ENCODE measurements at places on chromosomes 1 and 21.

- DNase-seq = peak; percentile 88
Measured at GRCh38 chr1:215566556-215567490, at the start of gene KCTD3. Gene KCTD3, plus strand, starts transcription at chr1:215567304. Its CDS starts 382 bp downstream, at chr1:215567686.

- DNase-seq = no peak
Measured at GRCh38 chr21:43315244-43316137, 111.4 kb downstream of the SIK1 start.

DNA sequence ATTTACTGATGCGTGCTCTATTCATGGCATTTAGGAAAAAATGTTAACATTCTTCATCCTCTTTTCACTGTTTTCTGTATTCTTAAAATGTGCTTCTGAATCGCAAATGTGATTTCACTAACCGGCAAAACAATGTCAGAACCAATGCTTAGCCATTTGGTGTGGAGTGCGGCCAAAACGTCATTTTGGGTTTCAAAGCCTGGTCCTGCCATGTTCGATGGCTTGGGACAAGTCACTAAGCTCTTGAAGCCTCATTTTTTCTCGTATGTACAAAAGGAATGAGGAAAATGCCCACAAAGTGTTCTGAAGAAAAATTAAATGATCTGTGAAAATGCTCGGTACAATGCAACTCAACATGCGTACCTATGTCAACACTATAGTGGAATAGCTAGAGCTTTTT lies 175.3 kb downstream of the APP start:
- DNase-seq = no peak

DNA sequence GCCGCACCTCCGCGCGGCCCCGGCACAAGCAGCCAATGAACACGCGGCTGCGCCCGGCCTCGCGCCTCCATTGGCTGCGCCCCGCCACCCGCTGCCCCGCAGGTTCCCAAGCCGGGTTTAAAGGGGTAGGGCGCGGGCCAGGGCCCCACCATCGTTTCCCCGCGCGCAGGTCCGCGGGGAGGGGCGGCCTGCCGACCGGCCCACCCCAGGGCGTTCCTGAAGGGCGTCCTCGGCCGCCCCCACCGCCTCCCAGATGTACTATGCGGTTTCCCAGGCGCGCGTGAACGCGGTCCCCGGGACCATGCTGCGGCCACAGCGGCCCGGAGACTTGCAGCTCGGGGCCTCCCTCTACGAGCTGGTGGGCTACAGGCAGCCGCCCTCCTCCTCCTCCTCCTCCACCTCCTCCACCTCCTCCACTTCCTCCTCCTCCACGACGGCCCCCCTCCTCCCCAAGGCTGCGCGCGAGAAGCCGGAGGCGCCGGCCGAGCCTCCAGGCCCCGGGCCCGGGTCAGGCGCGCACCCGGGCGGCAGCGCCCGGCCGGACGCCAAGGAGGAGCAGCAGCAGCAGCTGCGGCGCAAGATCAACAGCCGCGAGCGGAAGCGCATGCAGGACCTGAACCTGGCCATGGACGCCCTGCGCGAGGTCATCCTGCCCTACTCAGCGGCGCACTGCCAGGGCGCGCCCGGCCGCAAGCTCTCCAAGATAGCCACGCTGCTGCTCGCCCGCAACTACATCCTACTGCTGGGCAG lies at the start of gene OLIG1:
TSS of gene OLIG1 (plus strand) at position 148 of the 750 bp plus-strand sequence. CDS start at position 254, 106 bp downstream.
- peak; percentile 83 for DNase-seq

DNA sequence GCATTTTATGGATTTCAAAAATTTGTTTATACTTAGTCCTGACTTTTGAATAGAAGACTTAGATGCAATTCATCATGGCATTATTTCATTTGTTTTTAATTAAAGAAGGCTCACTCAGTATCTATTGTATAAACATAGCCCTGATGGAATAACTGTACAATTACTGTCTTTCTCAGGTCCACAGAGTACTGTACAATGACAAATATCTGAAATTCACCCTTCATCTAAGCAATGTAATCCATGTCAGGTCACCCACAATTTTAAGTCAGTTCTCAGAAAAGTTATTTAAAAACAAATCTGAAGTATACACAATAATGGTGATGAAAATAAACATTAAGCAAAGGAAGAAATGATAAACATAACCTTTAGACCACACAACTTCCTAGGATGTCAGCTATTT lies 311.9 kb downstream of the GRIK1 start:
- no peak for DNase-seq

DNA sequence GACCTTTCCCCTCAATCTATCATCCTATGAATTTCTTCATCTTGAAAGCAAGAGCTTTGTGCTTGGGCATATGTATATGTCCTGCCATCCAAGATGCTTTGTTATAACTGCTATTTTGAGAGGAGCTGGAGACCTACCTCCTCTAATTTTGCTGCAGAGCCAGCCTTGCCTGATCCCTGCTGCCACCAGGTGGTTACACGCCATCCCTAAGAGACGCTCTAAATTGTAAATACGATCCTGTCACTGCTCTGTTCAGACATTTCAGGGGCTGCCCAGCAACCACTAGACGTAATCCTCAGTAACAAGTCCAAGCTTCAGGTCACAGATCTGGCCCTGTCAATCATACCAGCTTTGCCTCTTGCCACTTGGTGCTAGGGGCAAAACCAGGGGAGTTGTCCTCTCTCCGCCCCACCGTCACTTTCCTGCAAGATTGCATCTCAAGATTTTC lies 32.9 kb downstream of the GPA33 start:
- DNase-seq = peak; percentile 82

GRCh38 chr1:205792481-205792881 lies 17.2 kb upstream of the RAB29 start:
- no peak for DNase-seq

DNA sequence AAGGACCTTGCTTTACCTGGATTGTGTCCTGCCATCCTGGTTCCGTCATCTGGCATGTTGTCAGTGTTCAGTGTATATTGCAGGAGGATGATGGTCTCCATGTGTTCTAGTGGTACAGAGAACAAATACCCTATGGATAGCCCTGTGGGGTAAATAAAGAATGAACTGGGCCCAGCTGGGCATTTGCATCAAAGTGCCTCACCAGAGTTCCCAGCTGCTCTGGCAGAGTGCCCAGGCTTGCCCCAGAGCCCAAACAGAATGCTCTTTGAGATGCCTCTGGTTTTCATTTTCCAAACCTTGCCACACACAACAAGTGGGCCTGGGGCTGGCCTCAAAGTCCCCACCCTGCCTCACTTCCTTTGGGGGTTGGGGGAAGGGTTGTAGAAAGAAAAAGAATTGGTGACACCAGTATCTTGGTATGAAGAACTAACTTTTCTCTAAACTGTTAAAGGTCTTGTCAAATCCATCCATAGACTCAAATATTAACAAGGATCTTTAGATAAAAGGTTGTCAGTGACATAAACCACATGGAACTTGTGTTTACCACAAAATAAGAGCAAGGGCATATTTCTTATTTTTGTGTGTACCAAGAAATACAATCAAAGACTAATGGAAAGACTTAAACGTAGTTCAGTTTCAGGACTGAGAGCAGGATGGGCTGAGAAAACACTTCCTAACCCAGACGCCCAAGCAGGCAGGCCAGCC lies 82.2 kb downstream of the LMO4 start:
- no peak for DNase-seq

DNA sequence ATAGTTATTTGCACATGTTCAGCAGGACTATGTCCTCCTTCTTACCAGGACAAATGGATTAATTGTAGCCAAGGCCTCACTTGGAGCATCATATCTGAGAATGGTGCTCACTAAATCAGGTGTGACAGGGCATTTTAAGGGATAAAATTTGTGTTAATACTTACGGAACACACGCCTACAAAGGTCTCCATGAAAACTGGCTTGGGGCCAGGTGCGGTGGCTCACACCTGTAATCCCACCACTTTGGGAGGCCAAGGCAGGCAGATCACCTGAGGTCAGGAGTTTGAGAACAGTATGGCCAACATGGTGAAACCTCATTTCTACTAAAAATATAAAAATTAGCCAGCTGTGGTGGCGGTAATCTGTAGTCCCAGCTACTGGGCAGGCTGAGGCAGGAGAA lies 75.1 kb upstream of the CAPZB start:
- no peak for DNase-seq

DNA sequence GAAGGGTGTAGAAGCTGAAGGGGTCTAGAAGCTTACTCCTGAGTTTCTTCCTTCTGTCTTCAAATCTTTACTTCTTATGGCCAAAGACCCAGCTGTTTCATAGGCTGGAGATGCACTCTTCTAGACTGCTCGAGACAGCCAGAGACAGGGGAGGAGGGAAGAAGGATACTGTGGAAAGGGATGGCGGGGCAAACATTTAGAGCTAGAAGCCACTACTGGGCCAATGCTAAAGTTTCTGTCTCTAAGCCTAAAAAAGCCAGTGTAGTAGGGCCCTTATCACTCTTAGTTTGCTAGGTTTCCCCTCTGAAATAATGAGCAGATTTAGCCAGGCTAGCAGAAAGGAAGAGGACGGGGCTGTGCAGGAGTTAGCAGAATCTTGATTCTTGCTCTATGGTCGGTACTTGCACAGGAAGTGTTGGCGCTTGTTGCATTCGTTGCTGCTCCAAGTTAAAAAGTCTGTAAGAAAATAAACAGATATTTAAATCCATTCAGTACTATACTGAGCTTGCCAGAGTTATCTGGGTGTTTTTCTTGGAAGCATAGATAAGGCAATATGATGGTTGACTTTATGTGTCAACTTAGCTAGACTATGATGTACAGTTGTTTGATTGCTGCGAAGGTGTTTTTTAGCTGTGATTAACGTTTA lies 16.9 kb downstream of the REG4 start:
- DNase-seq = no peak

- no peak for DNase-seq
Measured at GRCh38 chr1:184483101-184483683, 96.4 kb downstream of the C1orf21 start.

- no peak for DNase-seq
Measured at GRCh38 chr1:48523558-48523957, 51.6 kb upstream of the SPATA6 start.

DNA sequence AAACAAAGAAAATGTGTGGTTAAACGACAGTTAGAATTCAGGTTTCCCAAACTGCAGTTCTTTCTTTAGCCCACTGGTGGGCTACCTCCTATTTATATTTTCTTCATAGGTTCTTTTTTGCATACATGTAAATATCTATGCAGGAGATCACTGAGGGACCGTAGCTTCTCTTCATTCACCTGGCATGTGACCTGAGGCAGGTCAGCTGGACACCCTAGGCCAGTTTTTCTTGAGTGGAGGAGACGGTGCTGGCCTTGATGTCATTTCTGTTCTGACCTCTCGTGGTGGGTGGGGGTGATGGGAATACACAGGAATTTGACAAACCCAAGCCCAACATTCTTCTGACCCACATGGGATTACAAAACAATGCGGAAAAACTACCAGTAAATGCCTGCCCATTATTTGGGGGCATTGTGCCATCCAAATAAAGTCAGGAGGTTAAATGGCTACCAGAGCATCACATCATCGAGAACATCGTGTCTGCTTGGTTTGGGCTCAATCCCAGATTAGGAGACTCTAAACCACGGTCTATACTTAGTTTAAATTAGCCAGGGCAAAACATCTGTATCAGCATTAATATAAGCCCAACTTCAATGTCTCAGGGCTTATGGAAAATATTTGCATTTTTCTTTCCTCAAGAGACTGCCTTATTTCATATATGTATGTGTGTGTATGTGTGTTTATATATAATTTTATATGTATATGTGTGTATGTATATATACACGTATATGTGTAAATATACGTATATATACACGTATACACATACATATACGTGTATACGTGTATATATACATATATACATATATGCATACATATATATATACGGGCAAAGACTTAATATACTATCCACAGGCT lies 7.4 kb upstream of the IRF2BP2 start:
- no peak for DNase-seq

GRCh38 chr1:243845888-243846287 lies 4.2 kb downstream of the AKT3 start:
- no peak for DNase-seq

- DNase-seq = no peak
Measured at GRCh38 chr1:183301239-183301638, 115.2 kb downstream of the LAMC2 start.

DNA sequence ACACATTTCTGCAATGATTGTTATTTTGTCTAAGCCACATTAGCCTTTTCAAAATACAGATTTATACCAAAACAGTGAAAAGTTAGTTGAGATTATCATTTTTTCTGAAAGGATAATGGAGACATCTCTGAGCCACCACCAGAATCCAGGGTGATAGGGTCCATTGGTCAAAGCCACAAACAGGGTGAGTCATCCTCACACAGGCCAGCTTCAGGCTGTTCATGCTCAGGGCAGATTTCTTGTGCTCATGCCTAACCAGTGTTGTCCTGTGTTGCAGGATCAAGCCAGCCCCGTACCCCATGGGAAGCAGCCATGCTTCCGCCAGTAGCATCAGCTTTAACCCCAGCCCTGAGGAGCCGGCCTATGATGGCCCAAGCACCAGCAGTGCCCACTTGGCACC lies 13.4 kb downstream of the ELOA start:
- DNase-seq = no peak
